ENCODE measurements at places on chromosomes 7 and 10. TPM values are rescaled to one million over a fixed set of nuclear protein-coding genes. Genes with fewer than 3 reads are reported as not detected.
A peak's percentile ranks its signal among the peaks of the same experiment; 100 is the strongest.

The AZGP1 gene
- total RNA-seq: not detected

GRCh38 chr7:137661634-137662033 lies 185.1 kb downstream of the DGKI start:
- H3K4me1 ChIP-seq: no peaks in the 10 kb centered on the region
- no peaks in the 10 kb centered on the region for H3K36me3 ChIP-seq
- no peak overlapping the region for H3K27ac ChIP-seq
- no peak overlapping the region for H3K4me3 ChIP-seq
- no peaks in the 10 kb centered on the region for H3K27me3 ChIP-seq
- DNase-seq: no peak

GRCh38 chr7:123131140-123131539 lies 68.6 kb downstream of the SLC13A1 start:
- DNase-seq: no peak
- no peaks in the 10 kb centered on the region for H3K27me3 ChIP-seq
- H3K27ac ChIP-seq: no peak overlapping the region
- H3K4me3 ChIP-seq: no peak overlapping the region
- no peaks in the 10 kb centered on the region for H3K36me3 ChIP-seq
- no peaks in the 10 kb centered on the region for H3K4me1 ChIP-seq

DNA sequence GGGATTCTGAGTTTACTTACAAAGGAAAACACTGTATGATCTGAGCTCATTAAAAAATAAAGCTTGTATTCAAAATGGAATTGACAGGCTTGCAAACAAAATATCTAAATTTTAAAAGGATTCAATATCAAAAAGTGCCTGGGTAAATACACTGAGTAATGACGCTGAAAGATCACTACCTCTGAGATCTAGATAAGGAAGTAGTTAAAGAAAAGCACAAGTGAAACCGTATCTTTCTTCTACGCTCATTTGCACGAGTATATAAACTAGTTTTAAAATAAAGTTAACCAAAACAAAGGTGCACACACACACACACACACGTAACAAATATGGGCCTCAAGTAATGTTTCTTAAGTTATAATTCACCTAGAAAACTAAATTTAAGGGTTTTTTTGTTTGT lies 93.4 kb downstream of the SNX13 start:
- no peaks in the 10 kb centered on the region for H3K27me3 ChIP-seq
- no peak for DNase-seq
- H3K27ac ChIP-seq: no peak overlapping the region
- H3K36me3 ChIP-seq: no peaks in the 10 kb centered on the region
- no peak overlapping the region for H3K4me3 ChIP-seq

- peak overlapping the region; percentile 57 for H3K27ac ChIP-seq
- H3K36me3 ChIP-seq: no peaks in the 10 kb centered on the region
- H3K4me3 ChIP-seq: peak overlapping the region; percentile 69
- no peaks in the 10 kb centered on the region for H3K27me3 ChIP-seq
- peaks cover 3% of the 10 kb centered on the region for H3K4me1 ChIP-seq
Observed at GRCh38 chr7:73308074-73308664, 457 bp downstream of the NSUN5 start.

- peak overlapping the region; percentile 50 for H3K27ac ChIP-seq
- no peaks in the 10 kb centered on the region for H3K4me1 ChIP-seq
- no peaks in the 10 kb centered on the region for H3K27me3 ChIP-seq
- no peaks in the 10 kb centered on the region for H3K36me3 ChIP-seq
- DNase-seq: peak; percentile 25
- H3K4me3 ChIP-seq: no peak overlapping the region
Observed at GRCh38 chr10:103895411-103896186, 22.4 kb downstream of the STN1 start.

- H3K4me1 ChIP-seq: peaks cover 33% of the 10 kb centered on the region
- DNase-seq: no peak
- H3K36me3 ChIP-seq: no peaks in the 10 kb centered on the region
- peak overlapping the region; percentile 77 for H3K27ac ChIP-seq
- H3K27me3 ChIP-seq: no peaks in the 10 kb centered on the region
Observed at GRCh38 chr10:79241629-79241989, 105.7 kb upstream of the PPIF start.

DNA sequence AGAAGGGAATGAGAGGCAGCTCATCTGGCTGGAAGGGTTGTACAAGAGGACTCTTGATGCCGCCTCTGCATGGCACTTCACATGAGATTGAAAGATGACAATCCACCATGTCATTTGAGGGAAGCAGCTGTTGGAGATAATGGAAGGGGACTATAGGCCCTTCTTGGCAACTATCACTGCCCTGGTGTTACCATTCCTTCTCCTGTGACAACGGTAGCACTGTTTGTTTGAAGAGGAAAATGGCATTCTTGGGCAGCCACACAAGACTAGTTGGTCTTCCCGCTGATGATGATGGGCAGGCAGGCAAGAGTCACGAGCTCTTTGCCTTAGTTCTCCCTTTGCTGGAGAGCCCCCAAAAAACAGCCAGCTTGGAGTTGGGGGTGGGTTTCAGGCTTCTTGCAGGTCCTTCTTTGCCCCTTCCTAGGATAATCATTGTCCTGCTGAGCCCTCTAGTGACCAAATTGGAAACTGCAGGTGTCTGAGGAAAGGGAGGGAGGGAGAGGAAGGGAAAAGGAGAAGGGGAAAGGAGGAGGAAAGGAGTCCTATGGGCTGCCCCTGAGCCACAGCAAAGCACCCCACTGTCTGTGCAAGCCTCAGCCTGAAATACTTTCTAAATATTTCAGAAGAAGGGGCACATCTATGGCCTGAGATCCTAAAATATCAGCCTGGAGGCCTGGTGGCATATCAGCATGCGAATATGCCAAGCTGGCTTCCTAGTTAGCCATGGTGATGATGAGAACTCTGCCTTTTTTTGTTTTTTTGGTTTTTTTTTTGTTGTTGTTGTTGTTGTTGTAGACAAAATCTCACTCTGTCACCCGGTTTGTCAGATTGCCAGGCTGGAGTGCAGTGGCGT lies 165.6 kb upstream of the KMT2E start:
- no peak overlapping the region for H3K4me3 ChIP-seq
- no peak overlapping the region for H3K27ac ChIP-seq
- no peaks in the 10 kb centered on the region for H3K27me3 ChIP-seq
- DNase-seq: peak; percentile 29

GRCh38 chr7:18948521-18948920 lies 168.9 kb downstream of the TWIST1 start:
- H3K27me3 ChIP-seq: no peaks in the 10 kb centered on the region
- no peaks in the 10 kb centered on the region for H3K4me1 ChIP-seq
- no peak overlapping the region for H3K27ac ChIP-seq
- H3K36me3 ChIP-seq: no peaks in the 10 kb centered on the region
- DNase-seq: no peak

DNA sequence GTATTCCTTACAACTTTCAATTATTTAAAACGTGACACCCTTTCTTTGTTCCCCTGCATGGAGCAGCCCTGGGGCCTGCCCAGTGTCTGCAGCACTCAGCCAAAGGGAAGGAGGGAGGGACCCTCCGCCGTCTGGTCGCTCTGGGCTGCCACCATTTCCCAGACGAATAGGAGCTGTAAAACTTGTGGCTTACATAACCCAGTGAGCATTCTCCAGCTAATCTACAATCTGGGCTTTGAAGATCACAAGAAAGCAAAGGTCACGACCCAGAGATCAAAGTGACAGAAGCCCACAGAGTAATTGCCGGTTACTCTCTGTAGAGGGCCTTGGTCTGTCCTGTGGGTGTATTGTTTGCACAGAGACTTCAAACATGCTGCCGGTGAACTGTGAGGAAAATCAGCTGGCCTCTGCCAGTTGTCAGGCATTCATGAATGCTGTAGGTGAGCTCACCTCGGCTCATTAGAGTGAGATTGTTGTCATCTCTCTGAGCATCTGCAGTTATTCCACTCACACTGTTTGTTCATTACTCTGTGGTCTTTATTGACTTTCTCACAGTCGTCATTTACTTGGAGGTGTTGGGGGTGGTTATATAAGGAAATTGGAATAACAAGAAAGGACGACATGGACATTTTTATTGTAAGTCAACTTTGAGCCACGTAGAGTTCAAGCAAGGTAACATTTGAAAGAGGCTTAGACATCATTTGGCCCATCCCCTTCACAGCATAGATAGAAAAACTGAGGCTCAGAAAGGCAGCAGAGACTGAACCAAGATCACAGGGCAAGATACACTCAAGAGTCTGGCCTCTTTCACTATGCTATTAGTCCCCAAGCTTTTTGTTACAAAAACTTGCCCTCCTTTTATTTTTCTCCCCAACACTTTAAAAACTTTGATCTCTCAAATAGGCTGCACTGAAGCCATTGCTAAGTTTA lies 619.8 kb downstream of the LRMDA start:
- no peaks in the 10 kb centered on the region for H3K27me3 ChIP-seq
- no peak for DNase-seq
- no peak overlapping the region for H3K27ac ChIP-seq
- H3K36me3 ChIP-seq: no peaks in the 10 kb centered on the region
- H3K4me1 ChIP-seq: no peaks in the 10 kb centered on the region

DNA sequence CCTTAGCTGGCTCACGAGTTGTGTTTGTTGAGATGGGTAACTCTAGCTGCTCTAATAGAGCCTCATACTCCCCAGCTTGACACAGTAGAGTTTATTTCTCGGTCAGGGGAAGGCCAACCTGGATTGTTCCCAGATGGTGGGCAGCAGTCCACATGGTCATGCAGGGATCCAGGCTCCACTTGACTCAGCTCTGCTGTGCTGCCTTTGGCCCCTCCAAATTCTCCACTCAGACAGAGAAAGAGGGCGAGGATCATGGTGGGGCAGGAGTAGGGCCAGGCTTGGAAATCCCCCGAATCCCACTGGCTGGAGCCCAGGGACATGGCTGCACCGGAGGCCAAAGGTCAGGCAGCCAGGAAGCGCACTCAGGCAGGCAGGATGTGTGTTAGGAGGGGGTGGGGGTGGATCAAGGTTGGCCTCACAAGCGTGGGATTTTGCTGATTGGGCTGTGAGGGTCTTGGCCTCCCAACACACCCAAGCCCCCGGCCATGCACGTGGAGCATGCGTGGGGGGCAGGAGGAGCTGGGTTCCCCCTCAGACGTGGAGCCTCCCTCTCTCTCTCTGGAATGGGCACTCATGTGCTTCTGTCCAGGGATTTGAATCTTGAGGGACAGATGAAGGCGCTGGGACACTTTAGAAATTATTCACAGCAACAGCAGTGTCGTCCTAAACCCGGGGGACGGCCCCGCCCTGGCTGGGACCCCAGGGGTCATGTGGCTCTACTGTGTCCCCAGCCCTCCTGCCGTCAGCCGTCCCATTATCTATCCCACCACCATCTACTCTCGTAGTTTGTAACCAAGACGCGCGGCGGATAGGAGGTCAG lies 44.8 kb downstream of the PDGFA start:
- H3K27ac ChIP-seq: no peak overlapping the region
- no peaks in the 10 kb centered on the region for H3K4me1 ChIP-seq
- no peaks in the 10 kb centered on the region for H3K27me3 ChIP-seq

DNA sequence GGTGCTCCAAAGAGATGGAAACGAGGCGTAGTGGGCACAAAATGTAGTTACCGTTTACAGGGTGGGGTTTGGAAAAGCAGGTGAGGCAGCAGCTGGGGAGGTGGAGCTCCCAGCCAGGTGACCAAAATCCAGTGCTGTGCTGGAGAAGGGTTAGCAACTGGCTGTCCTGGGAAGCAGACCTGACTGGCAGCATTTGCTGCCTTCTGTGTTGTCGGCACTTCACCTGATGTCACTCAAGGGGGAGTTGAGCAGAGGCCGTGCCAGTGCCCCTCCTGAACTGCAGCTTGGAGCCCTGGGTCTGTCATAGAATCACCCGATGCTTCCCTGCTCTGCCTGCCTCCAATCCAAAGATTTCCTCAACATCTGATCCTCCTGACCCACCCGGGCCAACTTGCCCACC lies 12.8 kb downstream of the GCK start:
- no peaks in the 10 kb centered on the region for H3K27me3 ChIP-seq
- no peaks in the 10 kb centered on the region for H3K36me3 ChIP-seq
- H3K4me3 ChIP-seq: no peak overlapping the region
- no peak for DNase-seq

GRCh38 chr7:30249986-30250774 lies 34.2 kb upstream of the ZNRF2 start:
- no peaks in the 10 kb centered on the region for H3K27me3 ChIP-seq
- H3K4me3 ChIP-seq: no peak overlapping the region
- no peak overlapping the region for H3K27ac ChIP-seq
- no peak for DNase-seq

The SFTPA1 gene
- total RNA-seq: 0.95 TPM

The NAT16 gene
- total RNA-seq: not detected

- no peak overlapping the region for H3K27ac ChIP-seq
- no peaks in the 10 kb centered on the region for H3K36me3 ChIP-seq
- H3K4me3 ChIP-seq: no peak overlapping the region
- no peaks in the 10 kb centered on the region for H3K4me1 ChIP-seq
- DNase-seq: no peak
Observed at GRCh38 chr10:58898854-58899573, 277.4 kb upstream of the PHYHIPL start.

DNA sequence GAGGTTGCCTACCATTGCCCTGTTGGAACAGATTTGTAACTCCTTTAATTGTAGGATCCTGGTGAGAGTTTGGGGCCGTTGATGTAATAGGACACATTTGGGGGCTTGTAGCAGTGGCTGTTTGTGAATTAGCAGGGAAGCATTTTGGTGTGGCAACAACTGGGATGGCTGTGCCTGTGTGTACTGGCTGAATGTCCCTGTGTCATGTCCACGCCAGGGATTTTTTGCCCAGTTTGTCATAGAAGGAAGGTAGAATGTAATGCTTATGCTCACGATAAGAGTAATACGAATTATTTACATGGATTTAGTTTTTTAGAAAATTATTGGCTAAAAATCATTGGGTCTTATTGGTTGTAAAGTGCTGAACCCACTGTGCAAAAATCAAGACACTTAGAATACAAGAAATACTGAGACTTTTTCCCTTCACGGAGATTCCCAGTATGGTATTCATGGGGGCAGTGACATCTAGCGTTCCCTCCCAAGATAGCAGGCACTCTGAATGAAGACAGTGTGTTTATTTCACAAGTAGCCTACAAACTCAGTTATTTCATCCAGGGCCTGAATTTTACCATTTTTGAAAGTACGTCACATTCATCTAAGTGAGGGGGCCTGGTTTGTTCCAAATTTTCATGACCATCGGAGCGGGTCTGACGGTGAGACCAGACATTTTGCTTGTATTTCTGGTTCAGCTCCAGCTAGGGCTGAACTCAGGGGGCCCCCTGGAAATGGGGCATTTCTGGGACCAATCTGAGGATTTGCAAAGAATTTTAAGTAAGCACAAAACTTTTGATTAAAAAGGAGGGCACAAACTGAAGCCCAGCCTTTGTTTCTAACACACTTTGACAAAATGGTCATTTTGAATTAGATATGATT lies 74.7 kb downstream of the CACNB2 start:
- DNase-seq: peak; percentile 57
- no peaks in the 10 kb centered on the region for H3K4me1 ChIP-seq
- no peaks in the 10 kb centered on the region for H3K36me3 ChIP-seq

The AKR1D1 gene
- total RNA-seq: not detected

DNA sequence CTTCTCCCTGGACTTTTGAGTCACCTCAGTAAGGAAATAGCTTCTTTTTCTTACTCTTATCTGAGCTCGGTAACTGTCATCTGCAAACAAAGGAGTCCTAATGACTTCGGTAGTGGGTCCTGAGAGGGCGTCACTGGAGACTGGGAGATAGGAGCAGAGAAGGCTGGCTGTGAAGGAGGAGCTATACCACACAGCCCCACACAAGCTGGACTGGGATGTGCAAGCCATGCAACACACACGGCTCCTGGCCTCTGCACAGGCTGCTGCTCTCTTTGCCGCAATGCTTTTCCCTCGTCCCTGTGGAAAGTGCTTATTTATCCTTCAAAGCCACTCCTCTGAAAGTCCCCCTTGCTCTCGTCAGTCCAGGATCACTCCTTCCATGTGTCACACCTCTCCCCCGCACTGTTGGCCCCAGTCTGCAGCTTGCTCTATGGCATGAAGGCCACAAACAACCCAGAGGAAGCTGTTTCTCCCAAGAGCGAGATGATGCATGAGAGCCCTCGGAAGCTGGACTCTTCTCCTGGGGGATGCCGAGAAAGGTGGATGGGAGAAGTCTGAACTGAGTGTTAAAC lies 14.9 kb downstream of the TMEM273 start:
- H3K4me3 ChIP-seq: no peak overlapping the region
- no peaks in the 10 kb centered on the region for H3K4me1 ChIP-seq
- no peaks in the 10 kb centered on the region for H3K27me3 ChIP-seq
- H3K27ac ChIP-seq: no peak overlapping the region
- no peak for DNase-seq
